ENCODE measurements at places on chromosomes 6 and 20.

DNA sequence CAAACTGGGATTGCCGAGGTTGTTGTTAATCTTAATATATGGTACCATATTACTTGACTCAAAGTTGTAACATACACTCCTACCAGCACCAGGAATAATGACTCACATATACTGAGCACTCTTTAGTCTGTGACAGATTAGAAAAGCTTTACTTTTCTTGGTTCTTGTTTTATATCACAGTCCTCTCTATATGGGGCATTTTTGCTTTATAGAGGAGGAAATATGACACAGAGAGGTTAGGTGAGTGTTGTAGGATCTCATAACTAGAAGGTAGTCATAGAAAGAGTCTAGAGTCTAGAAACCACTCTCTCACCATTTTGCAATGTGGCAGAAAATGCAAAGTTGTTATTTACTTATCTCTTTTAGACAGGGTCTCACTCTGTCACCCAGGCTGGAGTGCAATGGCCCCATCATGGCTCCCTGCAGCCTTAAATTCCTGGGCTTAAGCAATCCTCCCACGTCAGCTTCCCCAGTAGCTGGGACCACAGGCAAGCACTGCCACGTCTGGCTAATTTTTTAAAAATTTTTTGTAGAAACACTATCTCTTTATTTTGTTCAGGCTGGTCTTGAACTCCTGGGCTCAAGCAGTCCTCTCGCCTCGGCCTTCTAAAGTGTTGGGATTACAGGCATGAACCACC, 13.4 kb downstream of the TRIM38 start:
- no peak for DNase-seq

- DNase-seq = no peak
Observed at GRCh38 chr6:151137542-151137941, 102.2 kb upstream of the AKAP12 start.

GRCh38 chr20:23081263-23081819, 4.8 kb downstream of the CD93 start:
- DNase-seq = no peak

DNA sequence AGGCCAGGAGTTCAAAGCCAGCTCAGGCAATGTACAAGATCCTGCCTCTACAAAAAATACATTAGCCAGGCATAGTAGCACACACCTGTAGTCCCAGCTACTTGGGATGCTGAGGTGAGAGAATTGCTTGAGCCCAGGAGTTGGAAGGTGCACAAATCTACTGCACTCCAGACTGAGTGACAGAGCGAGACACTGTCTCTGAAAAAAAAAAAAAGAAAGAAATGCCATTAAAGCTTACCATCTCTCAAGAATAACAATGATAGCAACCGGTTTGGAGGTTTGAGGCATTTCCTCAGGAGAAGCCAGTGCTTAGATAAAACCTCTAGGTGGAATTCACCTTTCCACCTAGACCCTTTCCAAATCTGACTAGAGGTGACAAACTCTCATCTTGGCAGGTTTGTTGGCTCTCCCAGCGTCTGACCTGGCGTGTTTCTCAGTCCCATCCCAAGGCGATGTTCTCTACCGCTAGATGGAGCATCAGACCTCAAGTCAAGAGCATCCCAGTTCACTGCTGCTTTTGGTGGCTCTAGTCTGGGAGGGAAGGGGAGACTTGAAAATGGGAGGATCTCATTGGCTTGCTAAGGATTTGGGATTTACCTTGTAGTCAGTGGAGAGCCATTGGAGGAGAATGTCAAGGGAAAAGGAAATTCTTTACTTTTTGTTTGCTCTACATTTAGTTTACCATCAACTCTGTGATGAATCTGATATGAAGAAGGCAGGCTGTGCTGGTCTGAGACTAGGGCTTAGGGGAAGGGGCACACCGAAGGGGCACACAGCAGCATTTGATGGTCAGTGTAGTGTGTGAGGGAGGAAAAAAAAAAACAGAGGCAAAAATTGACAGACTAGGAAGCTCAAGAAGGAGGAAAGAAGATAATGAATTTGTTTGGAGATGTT, 67.9 kb downstream of the NCOA7 start:
- DNase-seq = no peak

- no peak for DNase-seq
Observed at GRCh38 chr20:36313476-36313875, 7.3 kb downstream of the DLGAP4 start.

DNA sequence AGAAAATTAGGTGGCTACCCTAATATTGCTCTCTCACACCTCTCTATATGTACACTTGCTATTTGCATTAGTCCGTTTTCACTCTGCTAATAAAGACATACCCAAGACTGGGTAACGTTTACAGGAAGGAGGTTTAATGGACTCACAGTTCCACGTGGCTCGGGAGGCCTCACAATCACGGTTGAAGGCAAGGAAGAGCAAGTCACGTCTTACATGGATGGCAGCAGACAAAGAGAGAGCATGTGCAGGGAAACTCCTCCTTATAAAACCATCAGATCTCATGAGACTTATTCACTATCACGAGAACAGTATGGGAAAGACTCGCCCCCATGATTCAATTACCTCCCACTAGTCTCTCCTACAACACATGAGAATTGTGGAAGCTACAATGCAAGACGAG, 53.4 kb downstream of the EPM2A start:
- no peak for DNase-seq

GRCh38 chr20:973785-974194, 28.3 kb downstream of the RSPO4 start:
- DNase-seq = no peak

DNA sequence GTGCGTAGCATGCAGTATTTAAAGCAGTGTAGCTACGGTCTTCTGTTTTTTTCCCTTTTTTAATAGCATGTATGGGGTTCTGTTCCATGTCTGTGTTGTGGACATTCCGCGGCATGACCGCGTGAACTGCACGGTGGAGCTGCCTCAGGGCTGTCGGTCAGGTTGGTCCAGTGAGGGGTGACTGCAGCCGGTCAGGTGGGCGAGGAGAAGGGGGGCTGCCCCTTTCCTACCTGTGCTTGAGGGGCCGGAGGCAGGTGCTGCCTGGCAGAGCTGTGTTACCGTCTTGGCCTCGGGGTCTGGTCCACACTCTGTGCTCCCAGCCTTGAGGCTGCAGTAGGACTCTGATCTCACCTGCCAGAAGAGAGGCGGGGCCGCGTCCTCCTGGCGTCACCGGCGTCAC, 24.5 kb downstream of the UCKL1 start:
- DNase-seq = no peak

GRCh38 chr20:10511509-10512251, 76.6 kb downstream of the SLX4IP start:
- peak; percentile 18 for DNase-seq

DNA sequence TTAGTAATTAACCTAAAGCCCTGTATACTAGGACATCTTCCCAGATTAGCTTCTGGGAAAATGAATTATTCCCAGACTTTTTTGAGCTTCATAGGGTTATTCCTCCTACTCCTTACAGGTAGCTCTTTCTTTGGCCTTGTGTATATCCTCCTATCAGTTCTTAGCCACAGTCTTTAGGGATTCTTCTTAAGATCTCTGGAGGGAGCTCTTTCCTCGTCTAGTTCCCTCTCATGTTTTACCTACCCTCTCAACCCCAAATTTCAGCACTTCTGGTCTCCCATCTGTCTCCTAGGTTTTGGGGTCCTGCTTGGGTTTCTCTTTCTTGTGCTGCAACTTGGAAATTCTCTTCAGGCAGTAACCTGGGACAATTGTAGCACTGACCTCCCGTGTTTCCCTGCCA, 46.4 kb upstream of the SLC35B3 start:
- DNase-seq = no peak

GRCh38 chr6:132614554-132614953, 9.5 kb downstream of the TAAR2 start:
- no peak for DNase-seq

- no peak for DNase-seq
Observed at GRCh38 chr6:117194271-117194670, 71.1 kb upstream of the VGLL2 start.

GRCh38 chr6:91573826-91574416, 987.0 kb upstream of the MAP3K7 start:
- no peak for DNase-seq

DNA sequence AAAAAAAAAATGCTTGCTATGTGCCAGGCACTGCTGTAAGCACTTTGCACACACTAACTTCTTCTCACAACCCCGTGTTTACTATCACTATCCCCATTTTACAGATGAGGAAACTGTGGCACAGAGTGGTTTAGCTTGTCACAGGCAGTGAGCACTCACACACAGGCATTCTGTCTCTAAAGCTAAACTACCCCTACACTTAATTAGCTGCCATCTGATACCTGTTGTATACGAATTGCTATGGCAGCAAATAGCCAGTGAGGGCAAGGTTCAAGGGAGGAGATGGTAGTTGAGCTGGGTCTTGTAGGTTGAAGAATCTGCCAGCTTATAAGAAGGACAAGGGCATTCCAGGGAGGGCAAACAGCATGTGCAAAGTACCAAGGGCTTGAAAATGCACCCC, 5.2 kb downstream of the TNNC2 start:
- DNase-seq = no peak

GRCh38 chr6:108633436-108633835, 72.7 kb downstream of the FOXO3 start:
- no peak for DNase-seq

GRCh38 chr6:119781365-119781764, 431.8 kb upstream of the MAN1A1 start:
- no peak for DNase-seq

- no peak for DNase-seq
Observed at GRCh38 chr20:58619077-58619863, 31.8 kb upstream of the STX16 start.

- DNase-seq = no peak
Observed at GRCh38 chr6:100420711-100421110, 44.0 kb downstream of the SIM1 start.

GRCh38 chr6:162715601-162716000, 12.0 kb downstream of the PRKN start:
- no peak for DNase-seq

GRCh38 chr6:166933396-166933795, 23.0 kb downstream of the RNASET2 start:
- no peak for DNase-seq

DNA sequence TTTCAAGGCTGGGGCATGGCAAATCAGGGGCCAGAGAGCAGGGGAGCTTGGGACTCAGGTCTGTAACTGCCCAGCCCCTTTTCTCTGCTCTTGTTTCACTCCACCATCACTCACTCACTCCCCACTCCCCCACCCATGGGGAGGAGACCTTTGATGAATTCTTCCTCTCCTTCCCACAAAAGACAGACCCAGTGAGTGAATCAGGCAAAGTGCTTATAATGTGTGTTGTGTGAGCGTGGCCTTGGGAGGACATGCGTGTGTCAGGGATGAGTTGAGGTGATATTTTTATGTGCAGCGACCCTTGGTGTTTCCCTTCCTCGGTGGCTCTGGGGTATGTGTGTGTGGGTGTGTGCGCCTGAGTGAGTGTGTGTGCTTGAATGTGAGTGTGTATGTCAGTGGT, 1.0 kb upstream of the CUL9 start:
- DNase-seq = no peak

DNA sequence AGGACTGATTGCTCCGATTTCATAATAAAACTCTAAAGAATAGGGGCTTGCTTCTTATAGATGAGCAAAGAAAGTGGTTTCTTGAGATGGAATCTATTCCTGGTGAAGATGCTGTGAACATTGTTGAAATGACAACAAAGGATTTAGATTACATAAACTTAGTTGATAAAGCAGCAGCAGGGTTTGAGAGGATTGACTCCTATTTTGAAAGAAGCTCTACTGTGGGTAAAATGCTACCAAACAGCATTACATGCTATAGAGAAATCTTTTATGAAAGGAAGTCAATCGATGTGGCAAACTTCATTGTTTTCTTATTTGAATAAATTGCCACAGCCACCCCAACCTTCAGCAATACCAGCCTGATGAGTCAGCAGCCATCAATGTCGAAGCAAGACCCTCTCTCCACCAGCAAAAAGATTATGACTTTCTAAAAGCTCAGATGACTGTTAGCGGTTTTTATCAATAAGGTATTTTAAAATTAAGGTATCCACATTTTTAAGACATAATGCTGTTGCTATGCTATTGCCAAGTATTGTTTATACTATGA, 12.7 kb upstream of the MTRF1L start:
- no peak for DNase-seq

GRCh38 chr6:145705561-145705960, 29.8 kb downstream of the EPM2A start:
- no peak for DNase-seq

DNA sequence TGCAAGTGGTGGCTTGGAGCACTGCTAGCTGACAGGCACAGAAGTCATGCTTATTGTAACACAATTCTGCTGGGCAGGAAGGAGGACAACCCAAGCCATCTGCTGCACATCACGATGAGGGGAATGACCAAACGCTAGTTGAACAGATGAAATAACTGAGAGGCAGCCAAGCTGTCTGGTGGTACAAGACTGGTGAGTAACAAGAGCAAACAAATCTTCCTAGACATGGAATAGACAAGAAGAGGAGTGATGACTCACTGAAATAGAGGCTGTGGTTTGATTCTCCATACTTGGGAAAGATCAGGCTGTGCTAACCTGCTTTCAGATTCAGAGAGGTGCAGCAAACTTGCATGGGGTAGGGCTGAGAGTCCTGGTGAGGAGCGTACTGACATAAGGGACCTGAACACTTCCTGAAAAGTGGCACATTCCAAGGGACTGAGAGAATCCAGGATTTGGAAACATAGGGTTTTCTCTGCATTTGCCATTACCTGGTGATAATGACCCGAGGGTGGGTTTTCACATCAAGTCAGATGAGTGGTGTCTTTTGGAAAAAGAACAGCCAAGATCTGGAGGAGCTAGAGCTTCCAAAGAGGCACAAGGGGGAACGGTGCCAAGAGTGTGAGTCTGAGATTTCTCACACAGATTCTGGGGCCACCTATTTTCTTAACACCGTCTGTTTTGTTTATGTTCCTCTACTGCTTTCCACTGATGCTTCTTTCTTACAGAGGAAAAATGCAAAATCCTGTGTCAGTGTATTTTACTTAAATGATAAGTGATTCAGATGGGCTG, 60.0 kb downstream of the PRL start:
- no peak for DNase-seq

- no peak for DNase-seq
Observed at GRCh38 chr6:155260686-155261085, 3.1 kb upstream of the CLDN20 start.

- no peak for DNase-seq
Observed at GRCh38 chr20:52926505-52926904, 45.7 kb upstream of the TSHZ2 start.

DNA sequence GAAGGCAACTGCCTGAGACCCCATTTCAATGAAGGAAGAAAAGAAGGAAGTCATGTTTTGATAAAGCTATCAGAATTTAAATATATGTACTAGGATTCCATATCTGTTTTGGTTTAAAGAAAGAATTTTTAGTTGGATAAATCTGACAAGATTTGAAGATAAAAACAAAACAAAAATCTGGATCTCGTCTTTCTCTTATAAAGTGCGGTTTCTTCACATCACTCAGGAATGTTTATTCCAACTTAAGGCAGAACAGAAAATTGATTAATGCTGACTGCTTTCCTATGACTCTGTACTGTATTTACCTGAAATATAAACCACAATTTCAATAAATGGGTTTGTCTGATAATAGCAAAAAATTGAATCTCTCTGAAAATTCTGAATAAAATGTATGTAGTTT, 439.7 kb downstream of the RFPL4B start:
- no peak for DNase-seq

GRCh38 chr6:63149730-63150129, 61.5 kb upstream of the FKBP1C start:
- no peak for DNase-seq

- DNase-seq = no peak
Observed at GRCh38 chr6:11161031-11161956, 49.8 kb upstream of the ERVFRD-1 start.

GRCh38 chr20:48754292-48754691, 73.5 kb downstream of the PREX1 start:
- DNase-seq = no peak
